Activated effector memory CD4-positive, alpha-beta T cell treated with Interleukin-2 at 50 U/mL for 16 hours (primary cell): ENCODE measurements at places on chromosomes 16 and 17.

DNA sequence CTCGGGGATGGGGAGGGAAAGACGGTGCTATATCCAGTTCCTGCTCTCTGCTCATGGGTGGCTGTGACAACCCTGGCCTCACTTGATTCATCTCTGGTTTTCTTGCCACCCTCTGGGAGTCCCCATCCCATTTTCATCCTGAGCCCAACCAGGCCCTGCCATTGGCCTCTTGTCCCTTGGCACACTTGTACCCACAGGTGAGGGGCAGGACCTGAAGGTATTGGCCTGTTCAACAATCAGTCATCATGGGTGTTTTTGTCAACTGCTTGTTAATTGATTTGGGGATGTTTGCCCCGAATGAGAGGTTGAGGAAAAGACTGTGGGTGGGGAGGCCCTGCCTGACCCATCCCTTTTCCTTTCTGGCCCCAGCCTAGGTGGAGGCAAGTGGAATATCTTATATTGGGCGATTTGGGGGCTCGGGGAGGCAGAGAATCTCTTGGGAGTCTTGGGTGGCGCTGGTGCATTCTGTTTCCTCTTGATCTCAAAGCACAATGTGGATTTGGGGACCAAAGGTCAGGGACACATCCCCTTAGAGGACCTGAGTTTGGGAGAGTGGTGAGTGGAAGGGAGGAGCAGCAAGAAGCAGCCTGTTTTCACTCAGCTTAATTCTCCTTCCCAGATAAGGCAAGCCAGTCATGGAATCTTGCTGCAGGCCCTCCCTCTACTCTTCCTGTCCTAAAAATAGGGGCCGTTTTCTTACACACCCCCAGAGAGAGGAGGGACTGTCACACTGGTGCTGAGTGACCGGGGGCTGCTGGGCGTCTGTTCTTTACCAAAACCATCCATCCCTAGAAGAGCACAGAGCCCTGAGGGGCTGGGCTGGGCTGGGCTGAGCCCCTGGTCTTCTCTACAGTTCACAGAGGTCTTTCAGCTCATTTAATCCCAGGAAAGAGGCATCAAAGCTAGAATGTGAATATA is 4.8 kb upstream of the LASP1NB start:
- DNase-seq: no peak

- no peak for DNase-seq
Observed at GRCh38 chr16:8168016-8168415, 422.3 kb downstream of the TMEM114 start.

GRCh38 chr16:67150047-67150832 is 558 bp downstream of the B3GNT9 start:
- DNase-seq: peak; percentile 40

DNA sequence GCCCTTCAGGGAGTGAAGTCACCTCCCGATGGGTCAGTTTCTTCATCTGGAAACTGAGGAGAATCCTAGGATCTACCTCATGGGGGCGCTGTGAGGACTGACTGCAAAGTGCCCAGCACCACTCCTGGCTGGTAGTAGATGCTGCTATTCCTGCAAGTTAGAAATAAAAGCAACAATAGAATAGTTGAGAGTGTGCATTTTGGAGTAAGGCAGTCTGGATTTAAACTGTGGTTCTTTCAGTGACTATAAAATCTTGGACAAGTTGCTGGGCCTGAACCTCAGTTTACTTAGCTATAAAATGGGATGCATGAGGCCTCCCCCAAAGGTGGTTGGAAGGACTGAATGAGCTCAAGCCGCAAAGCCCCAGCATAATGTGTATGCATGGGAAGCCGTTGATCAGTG is 70.6 kb downstream of the CYB5B start:
- DNase-seq: no peak

DNA sequence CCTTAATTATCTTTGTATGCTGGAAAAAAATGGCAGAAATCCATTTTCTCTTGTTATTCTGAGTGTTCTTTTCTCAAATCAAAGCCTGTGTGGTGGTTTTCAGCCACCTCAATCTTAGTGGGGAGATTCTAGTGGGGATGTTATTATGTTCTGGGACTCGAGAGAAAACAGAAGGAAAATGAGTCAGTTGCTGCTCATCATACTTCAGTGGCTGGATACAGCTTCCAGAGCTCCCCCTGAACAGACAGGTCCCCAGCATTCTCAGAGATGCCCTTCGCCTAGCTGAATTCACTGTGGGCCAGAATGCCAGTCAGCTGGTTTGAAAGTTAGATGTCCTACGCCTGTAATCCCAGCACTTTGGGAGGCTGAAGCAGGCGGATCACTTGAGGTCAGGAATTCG is 8.5 kb downstream of the ST6GALNAC1 start:
- DNase-seq: no peak

GRCh38 chr17:17683710-17684365 is 2.6 kb downstream of the RAI1 start:
- no peak for DNase-seq

DNA sequence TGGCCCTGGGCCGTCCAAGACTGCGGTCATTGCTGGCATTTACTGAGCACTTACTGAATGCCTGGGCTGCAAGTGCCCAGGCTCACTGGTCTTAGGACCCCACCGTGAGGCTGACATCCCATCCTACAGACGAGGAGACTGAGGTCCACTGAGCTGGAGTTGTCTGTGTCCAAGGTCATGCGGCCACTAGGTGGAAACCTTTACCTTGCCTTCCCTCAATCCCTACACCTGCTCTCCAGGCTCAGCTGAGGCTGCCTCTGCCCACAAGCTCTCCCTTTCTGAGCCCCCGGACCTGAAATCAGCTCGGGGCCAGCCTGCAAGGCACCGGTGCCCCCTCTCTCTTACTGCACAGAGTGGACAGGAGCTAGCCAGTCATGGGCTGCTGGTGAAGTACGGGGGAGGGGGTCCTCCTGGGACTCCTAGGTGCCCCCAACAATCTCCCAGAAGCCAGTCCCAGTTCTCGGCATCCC is 1.5 kb downstream of the CASKIN1 start:
- peak; percentile 34 for DNase-seq

GRCh38 chr17:6989779-6990178 is 6.1 kb upstream of the ALOX12 start:
- DNase-seq: no peak

DNA sequence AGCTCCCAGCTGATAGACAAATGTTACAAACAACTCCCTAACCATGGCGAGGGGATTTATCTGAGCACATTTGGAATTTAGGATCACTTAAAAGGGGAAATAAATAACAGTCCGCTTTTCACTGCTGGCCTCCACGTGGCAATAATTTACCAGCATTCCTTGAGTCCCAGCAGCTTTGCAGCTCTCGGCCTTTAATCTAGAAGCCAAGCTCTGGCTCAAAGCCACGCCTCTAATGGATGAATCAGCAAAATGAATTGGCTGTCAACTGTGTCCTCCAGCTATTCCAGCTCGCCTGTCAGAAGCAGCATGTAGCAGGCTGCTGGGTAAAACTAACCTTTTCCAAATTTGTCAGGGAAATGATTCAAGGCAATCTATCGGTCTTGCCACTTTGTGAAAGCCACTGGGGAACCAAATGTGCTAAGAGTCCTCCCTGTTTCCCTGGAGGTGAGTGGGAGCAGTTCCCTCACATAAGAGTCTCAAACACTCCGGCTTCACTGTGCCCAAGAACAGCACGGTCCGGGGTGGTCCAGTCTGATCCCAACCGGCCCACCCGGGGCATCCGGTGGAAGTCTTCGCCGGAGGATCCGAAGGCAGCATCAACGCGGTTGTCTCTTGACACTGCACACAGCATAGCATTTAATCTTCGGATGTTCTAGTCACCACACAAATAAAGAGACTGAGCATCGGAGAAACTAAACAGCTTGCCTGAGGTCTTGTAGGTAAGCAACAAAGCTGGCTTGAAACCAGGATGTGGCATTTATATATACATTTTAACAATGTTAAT is 143.3 kb downstream of the PARN start:
- no peak for DNase-seq

DNA sequence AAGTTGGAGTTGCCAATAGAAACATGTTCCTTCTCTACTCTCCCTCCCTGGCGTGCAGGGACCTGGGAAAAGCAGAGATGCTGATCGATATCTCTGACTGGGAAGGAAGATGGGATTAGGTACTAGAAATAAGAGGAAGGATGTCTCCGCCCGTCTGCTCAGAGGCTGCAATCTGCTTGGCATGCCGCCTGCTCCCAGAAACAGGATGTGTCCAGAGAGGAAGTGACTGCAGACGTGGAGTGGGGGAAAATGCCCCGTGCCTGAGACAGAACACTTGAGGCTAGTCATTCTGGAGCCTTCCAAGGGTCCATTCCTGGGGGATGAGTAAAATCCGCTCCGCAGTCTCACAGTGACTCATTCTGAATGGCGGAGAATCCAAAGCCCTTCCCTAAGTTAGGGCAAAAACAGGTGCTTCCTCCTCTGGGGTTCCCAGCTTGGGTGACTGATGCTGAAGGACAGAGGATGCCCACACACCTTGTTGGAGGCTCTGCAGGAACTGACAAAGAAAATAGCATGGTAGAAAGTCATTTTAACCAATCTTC is 45.0 kb upstream of the SMURF2 start:
- DNase-seq: no peak

DNA sequence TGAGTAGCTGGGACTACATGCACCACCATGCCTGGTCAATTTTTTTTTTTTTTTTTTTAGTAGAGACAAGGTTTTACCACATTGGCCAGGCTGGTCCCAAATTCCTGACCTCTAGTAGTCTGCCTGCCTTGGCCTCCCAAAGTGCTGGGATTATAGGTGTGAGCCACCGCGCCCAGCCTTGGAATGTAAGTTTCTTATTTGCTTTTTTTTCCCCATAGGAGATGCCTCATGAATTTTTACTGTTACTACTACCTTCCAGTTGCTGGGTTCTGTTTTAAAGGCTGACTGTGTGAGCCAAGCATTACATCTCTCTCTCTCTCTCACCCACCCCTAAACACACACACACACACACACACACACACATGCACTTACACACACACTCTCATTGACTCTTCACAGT is 112.6 kb downstream of the RGS9 start:
- no peak for DNase-seq

GRCh38 chr16:11258553-11259492 is 2.8 kb upstream of the SOCS1 start:
- no peak for DNase-seq

DNA sequence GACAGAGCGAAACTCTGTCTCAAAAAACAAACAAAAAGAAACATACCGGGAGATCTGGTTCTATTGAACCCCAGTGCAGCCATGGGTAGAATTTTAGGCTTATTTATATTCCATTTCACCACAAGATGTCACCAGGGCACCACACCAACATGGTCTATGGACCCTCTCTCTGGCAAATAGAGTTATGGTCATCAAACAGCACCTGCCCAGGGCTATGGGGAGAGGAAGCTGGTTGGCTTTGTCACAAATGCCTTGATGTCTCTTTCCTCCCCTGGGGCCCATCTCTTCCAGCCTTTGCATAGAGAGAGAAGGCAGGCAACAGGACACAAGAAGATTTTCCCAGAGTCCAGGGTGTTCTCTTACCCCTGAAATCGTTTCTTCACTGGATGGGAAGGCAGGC is 128.4 kb downstream of the WWOX start:
- no peak for DNase-seq

GRCh38 chr17:7263801-7264078 is 1.5 kb upstream of the CLDN7 start:
- DNase-seq: no peak

DNA sequence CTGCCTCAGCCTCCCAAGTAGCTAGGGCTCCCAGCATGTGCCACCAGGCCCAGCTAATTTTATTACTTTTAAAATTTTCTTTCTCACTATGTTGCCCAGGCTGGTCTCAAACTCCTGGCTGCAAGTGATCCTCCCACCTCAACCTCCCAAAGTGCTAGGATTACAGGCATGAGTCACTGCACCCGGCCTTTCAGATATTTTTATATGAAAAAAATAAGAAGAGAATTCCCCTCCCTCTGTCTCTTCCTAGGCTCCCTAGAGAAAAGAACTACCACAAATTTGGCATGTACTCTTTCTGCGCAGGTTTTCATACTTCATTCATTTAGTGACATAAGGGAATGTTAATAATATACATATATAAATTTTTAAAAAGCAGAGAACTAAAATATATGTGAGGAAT is 21.7 kb upstream of the SMURF2 start:
- DNase-seq: no peak

DNA sequence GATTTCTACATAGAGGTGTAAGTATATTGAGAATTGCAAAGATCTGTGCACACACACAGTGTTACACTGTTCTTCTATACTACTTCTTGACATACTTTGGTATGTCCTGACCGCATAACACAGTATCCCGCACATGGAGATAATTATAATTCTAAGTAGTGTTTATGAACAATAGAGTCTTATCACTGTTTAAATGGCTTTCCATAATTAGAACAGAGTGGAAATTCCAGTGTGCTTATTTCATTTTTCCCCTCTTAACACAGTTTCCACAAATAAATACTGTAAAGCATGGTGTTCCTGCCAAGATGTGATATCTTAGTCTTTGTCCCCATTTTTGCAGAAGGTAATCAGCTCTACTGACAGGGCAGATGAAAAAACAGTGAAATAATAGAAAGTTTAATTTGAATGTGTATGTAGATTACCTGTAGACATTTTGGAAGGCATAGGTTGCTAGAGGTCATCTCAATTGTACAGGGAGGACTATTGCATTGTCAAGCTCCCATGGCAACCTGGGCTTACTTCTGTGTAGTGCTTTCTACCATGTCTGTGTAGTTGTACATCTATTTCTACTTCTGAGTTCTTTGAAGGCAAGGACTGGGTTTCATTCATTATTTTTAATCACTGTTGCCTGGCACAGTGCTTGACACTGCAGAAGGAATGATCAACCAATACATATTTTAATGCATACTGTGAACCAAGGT is 10.1 kb upstream of the KRT28 start:
- DNase-seq: no peak

- DNase-seq: no peak
Observed at GRCh38 chr16:68319185-68319908, 8.5 kb downstream of the PRMT7 start.

- DNase-seq: no peak
Observed at GRCh38 chr17:29384901-29385300, 5.3 kb upstream of the TAOK1 start.

- no peak for DNase-seq
Observed at GRCh38 chr16:10191096-10191495, 8.9 kb upstream of the GRIN2A start.

- DNase-seq: no peak
Observed at GRCh38 chr16:20291208-20292206, 35.8 kb downstream of the GP2 start.

DNA sequence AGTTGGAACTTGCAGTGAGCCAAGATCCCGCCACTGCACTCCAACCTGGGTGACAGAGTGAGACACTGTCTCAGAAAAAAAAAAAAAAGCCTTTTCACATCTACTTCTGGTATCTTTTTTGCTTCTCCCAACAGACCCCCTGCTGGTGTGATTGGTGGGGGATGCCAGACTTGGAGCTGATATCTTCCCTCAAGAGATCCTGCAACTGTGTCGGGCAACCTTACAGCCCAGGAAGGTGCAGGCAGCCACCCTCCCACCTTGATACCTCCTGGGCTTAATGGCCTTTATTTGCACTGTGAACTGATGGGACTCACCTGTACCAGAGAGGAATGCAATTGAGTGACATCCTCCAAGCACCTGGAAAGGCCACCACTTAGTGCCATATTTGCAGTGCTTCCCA is 142.3 kb downstream of the RGS9 start:
- DNase-seq: no peak
